ENCODE measurements at places on chromosomes 3 and 15.

GRCh38 chr3:140056047-140056446 is 121.1 kb downstream of the CLSTN2 start:
- no peak for DNase-seq

DNA sequence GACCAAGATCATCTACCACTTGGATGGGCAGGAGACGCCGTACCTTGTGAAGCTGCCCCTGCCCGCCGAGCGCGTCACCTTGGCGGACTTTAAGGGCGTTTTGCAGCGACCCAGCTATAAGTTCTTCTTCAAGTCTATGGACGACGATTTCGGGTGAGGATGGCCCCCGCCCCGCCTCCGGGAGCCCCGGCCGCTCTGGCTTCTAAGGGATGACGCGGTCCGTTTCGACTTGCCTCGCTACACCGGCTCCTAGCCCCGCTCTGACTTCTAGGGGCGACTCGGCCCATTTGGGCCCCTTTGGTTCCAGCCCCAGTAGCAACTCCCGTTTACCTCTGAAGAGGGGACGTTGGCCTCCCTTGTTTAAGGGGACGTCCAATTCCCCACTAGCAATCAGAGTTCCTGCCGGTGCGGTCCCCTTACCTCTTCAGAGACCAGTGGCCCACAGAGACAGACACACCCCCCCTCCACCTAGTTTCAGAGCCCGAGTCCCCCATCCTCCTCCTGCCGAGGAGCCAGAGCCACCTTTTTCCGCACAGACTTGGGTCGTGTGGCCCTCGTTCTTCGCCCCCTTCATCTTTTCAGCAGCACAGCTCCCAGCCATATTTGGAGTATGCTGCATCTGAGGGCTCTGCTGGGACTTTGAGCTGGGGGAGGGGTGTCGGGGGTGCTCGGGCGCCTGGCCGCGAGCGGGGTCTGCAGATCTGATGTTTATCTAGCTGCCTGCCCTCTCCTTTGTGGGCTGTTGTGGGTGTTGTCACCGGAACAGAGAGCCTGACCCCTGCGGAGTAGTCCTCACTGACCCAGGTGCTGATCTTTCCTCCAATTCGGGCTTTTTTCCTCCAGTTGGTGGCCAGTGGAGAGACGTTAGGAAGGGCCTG is 706 bp downstream of the DVL3 start:
- no peak for DNase-seq

- no peak for DNase-seq
These were observed 10.8 kb downstream of the PAK6 start for GRCh38 chr15:40249477-40250303.

GRCh38 chr3:169623971-169624370 is 39.5 kb downstream of the MECOM start:
- no peak for DNase-seq

GRCh38 chr15:74131628-74132413 is 1.4 kb downstream of the ISLR2 start:
- DNase-seq = no peak

- no peak for DNase-seq
These were observed 93.2 kb upstream of the ARHGEF3 start for GRCh38 chr3:56894881-56895431.

DNA sequence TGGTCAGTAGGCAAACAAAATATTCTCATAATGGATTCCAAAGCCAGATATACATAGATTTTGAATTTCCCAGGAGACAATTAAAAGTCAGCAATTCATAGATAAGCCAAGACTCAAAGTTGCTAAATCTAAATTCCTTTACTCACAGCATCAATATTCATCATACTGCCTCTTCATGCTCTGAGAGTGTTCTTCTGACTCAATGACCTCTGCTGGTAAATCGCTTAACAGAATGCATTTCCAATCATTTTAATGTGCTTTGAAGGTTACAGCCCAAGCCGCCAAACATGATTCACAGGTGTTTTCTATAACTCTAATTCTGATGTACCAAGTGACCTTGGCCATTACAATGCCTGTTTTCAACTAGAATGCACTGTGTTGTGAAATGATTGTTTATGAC is 24.2 kb upstream of the SLC4A7 start:
- no peak for DNase-seq

DNA sequence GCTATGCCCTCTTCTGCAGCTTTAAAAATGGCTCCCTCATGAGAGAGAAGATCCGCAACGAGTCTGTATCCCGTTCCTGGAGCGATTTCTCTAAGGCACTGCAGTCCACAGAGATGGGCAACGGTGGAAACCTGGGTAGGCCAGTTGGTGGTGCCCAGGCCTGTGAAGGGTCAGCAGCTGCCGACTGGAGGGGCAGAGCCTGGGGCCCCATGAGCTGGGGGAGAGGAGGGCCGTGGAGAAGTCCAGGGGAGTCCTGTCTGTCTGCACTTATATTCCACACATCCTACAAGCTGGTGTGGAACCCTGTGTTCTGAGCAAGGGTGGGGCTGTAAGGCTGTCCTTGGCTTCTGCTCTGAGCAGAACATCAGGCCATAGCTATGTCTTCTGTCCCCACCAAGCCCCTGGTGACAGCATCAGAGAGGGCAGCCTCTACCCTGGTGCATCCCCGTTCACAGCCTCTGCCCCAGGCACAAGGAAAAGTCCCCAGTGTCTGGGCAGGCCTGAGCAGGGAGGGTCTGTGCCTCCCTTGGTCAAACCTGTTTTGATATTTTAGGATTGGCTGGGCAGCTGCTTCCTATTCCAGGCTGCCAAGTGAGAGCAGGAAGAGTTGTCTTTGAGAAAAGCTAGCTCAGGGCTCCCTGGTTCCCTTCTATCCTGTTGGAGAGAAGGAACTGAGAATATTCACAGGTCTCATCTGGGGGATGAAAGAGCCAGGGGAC is 29.7 kb downstream of the XYLB start:
- no peak for DNase-seq

DNA sequence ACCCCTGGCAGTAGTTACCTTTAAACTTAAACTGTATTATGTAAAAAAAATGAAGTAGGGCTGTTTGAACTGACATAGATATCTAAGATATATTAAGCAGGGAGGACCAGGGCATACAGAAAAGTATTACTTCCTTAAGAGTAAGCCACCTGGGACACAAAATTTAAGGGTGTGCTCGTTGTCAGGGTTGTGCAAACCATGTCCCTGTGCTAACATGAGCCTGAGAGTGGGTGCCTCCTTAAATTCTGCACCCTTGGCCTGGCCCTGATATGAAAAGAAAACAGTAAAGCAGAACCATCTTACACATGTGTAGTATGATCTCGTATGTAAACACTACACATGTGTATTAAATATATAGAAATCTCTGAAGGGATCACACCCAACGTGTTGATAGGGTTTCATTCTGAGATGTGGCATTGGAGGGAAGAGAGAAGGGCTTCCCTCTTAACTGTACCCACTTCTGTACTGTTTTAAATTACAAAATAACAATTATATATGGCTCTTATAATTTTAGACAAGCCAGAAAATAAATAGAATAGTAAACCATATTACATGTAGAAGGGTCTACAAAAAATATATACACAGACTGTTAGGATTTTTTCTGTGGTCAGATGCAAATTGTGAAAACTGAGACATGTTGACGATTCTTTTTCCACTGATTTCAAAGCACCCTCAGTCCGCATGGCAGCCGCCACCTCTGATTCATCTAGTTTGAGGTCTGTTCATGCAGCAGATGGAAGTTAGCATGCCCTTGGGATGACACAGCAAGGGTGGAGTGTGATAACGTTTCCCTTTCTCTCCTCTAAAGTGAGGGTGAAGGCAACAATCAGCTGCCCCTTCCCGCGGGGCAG is 400.8 kb upstream of the PROK2 start:
- DNase-seq = no peak

DNA sequence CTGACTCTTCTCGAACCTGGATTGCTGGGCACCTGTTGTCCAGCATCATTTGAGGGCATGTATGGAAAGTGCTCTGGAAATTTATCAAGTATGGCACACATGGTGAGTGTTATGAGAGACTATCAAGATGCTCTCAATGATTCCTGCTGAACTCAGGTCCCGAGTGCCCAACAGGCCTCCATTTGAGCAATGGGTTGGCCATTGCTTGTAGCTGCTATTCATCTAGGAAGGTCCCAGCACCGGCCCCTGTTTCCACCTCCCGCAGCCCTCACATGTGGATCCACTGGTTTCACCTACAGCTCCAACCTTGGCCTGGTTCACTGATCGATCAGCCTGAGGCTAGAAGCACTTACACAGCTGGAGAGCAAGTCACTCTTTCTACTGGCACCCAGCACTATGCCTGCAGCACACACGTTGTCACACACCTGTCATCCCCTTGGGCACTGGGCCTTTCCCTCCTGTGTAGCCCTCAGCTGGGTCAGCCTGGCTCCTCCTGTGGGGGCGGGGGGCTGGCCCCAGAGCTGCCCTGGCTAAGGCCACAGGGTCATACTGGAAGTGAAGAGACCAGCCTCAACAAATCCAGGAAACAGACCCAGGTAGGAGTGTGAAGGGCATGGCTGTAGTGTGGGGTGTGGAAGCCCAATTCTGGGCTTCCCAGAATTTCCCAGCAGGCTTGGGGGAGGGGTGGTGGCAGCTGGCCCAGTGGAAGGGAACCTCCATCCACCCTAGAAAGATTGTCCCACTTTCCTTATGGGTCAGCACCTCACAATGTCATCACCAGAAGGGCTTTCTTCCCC is 41.7 kb upstream of the SMAD3 start:
- DNase-seq = no peak
